Activated T-helper 1 cell treated with anti-CD3 and anti-CD28 coated beads, Interleukin-12 subunit alpha, Interleukin-12 subunit beta, Interleukin-2, Interleukin-4 antibody, amounts not matched to agents 30 ng/mL and 10 ng/mL and 1 ng/mL, durations not matched to agents 14 hours and 24 hours and 36 hours (primary cell): ENCODE measurements at places on chromosomes 12 and 14. TPM values are rescaled to one million over a fixed set of nuclear protein-coding genes. Genes with fewer than 3 reads are reported as not detected.

The ITGB7 gene
- 258 and 266 TPM in 2 replicates for total RNA-seq

DNA sequence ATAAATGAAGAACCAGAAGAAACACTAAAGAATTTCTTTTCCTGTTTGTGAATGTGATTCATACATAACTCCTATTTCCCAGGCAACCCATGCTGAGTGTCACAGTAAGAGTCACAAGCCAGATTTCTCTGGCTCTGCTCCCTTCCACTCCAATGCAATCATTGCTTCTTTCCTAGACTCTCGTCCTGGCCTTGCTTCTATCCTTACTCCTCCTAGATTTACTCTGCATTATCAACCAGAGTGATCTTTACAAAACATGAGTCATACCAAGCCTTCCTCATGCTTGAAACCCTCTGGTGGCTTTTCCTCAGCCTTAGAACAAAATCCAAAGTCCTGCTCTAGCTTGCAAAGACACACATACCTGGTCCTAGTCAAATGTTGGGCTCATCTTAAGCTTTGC, 13.3 kb downstream of the IL22 start:
- DNase-seq, result no peak

The NACA gene
- 942 and 963 TPM in 2 replicates for total RNA-seq

DNA sequence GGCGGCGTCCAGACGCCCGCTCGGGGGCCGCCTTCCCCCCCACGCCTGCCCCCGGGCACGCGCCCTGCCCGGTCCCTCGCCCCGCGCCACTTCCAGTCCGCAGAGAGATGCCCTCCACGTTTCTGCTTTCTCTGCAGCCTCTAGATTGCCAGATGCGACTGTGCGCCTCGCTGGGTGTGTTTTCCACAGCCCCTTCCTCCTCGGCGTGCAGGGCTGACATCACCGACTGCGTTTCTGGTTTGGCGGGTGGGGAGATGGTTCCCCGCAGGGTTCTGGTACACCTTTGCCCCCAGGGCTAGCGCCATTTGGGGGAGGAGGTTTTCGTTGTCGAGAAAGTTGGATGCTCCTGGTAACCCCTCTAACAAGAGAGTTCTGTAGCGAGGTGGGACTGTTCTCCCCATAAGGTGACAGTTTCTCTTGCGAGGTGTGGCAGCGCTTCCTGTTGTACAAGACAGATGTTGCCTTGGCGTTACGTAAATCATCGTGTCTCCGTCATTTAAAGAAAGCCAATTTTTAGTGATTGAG, 1.5 kb downstream of the CALM1 start:
- DNase-seq, result peak; percentile 63

DNA sequence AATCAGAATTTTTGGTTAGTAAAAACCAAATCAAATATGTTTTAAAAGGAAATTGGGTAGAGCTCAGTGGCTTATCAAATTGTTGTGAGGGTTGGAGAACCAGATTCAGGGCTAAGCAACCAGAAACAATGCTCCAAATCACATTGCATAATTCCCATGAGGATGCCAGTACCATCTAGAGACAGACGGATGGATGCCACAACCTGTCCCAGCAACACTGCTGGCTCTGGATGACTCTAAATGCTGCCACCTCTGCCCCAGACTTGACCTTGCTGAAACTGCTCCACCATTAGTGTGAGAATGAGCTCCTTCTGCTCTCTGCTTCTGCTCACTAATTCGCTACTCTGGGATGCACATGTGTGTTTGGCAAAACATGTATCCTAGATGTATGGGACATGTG, 43.9 kb downstream of the FRS2 start:
- DNase-seq, result no peak

DNA sequence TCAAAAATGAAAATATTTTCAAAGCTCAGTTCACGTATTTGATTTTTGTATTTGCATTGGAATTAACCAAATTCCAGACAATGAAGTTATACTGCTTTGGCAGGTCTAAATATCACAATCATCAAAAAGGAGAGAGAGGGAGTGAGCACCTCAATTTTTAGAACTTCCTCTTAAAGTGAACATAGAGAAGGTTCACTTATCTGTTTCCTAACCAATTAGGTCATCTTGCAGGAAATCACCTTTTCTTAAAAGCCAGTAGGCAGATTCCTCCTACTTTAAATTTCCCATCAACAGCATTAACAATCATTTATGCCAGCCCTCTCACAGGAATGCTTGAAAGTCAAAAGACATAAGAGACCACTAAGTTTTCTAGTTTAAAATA, 388.7 kb downstream of the ZFP36L1 start:
- no peak for DNase-seq

DNA sequence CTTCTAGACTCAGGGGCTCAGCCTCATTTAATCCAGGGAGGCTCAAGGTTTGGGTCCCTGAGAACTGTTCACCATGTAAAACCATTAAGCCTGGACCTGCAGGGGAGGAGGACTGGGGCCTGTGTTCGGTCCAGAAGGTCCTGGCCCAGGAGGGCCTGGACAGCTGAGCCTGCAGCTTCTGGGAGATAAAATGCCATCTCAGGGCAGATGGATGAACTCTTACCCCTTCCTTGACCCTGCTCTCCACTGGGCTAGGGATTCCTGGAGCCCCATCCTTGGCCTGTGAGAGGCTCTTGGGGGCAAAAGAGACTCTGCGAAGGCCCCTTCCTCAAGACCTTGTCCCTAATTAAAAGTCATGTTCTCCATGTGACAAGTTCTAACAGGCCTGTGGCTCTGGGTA, 51.2 kb downstream of the PRMT8 start:
- no peak for DNase-seq

- DNase-seq, result no peak
Observed at GRCh38 chr12:6921996-6922946, 5.5 kb upstream of the ATN1 start.

The PALS1 gene
- 5.2 and 5.6 TPM in 2 replicates for total RNA-seq

DNA sequence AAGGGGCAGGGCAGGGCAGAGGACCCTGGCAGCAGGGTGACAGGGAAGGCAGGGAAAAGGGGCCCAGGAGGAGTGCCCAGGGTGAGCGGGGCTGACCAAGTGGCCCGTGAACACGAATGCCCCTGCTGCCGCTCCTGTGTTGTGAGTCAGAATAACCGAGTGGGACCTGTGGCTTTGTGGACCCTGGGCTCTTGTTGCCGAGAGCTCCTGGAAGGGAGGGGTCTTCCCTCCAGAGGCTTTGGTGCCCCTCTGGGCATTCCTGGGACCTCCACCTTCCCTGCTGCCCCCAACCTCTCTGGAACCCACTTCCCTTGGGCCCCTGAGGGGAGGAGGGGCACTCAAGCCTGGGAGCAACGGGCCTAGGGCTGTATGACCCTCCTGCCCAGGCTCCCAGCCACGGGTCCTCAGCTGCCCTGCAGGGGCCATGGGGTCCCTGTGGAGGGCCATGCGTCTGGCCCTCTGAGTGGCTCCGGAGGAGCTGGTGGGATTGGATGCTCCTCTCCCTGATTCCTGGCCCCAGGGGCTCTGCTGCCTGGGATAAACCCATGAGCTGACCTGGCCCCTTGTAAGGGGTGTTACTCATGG, 319.4 kb downstream of the TMEM121 start:
- DNase-seq, result no peak

- DNase-seq, result no peak
Observed at GRCh38 chr14:24372701-24373416, 4.9 kb downstream of the NFATC4 start.

- DNase-seq, result no peak
Observed at GRCh38 chr12:11497995-11498394, 102.6 kb upstream of the PRB2 start.

The BAG5 gene
- total RNA-seq, result 33.8 and 34.1 TPM in 2 replicates

The KRT74 gene
- not detected in 2 replicates for total RNA-seq

The PPFIA2 gene
- total RNA-seq, result not detected in 2 replicates

- no peak for DNase-seq
Observed at GRCh38 chr12:51202718-51203117, 15.1 kb downstream of the POU6F1 start.

The LRFN5 gene
- total RNA-seq, result not detected in 2 replicates

GRCh38 chr14:92841930-92842329, 47.8 kb downstream of the GOLGA5 start:
- DNase-seq, result no peak

The ARL6IP4 gene
- total RNA-seq, result 154 and 155 TPM in 2 replicates

The OR6C6 gene
- not detected in 2 replicates for total RNA-seq

GRCh38 chr14:93009471-93010129, 86.7 kb downstream of the CHGA start:
- no peak for DNase-seq

DNA sequence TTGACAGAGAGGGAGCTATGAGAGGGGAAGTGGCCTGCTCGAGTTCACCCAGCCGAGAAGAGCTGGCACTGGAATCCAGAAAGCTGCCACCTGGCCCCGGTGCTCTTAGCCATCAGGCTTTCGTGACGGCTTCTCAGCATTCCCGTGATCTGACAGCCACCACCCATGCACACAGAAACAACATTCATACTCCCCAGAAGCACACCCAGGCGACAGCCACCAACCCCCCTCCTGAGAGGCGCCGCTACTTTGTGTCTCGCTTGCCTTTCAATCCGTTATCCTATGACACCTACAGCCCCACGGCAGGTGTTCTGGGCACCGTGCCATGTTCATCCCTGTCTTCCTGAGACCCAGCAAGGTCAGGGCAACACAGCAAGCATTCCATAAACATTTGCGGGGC, 31.4 kb downstream of the PSMC1 start:
- no peak for DNase-seq

The SERPINA6 gene
- total RNA-seq, result not detected in 2 replicates

GRCh38 chr14:42378274-42378673, 771.6 kb downstream of the LRFN5 start:
- DNase-seq, result no peak

The ADCY4 gene
- total RNA-seq, result 0.93 and 1.5 TPM in 2 replicates

DNA sequence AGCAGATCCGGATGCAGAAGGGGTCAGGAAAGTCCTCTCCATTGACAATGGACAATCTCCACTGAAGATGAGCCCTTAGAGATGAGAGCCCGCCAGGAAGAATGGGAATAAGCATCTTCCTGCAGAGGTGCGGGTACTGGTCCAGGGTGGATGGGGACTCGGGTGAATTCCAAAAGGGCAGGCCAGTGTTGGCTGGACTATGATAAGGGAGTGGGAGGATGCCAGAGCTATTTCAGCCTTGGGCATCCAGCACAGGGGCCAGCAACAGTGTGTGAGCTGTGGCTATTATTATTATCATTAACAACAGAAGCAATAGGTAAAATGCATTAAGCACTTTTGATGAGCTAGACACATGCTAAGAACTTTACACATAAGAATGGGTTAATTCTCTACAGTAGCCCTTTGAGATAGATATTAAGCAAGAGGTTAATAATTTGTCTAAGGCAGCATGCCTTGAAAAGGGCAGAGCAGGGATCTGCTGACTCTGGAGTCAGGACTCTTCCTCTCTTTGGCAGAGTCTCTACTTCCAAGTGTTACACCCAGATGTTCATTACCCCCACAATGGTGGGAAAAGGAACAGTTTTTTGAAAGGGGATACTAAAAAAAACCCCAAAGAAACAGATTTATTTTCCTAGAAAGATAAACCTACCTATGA, 55.2 kb downstream of the PRICKLE1 start:
- no peak for DNase-seq

DNA sequence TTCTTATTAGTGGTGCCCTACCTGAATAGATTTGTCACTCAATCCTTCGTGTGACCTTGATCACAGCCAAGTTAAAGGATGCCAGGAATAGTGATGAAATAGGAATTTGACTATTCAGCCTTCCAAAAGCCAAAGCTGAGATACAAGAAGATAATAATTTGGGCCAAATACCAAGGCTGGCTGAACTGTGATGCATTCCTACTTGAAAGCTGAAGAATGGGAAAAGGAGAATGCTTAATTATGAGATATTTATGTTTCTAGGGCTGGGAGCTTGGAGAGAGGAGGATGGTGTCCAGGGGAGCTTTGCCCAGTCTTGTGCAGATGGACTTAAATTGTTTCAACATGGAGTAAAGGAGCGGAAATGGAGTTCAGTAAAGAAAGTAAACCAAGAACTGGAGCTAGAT, 5.2 kb downstream of the RNASE7 start:
- DNase-seq, result no peak

GRCh38 chr12:102539651-102540553, 59.5 kb upstream of the IGF1 start:
- no peak for DNase-seq

The ASIC1 gene
- 10.2 and 11.2 TPM in 2 replicates for total RNA-seq

The TMEM19 gene
- 10.6 and 11.3 TPM in 2 replicates for total RNA-seq

- DNase-seq, result no peak
Observed at GRCh38 chr12:1501001-1501400, 93.4 kb downstream of the FBXL14 start.

DNA sequence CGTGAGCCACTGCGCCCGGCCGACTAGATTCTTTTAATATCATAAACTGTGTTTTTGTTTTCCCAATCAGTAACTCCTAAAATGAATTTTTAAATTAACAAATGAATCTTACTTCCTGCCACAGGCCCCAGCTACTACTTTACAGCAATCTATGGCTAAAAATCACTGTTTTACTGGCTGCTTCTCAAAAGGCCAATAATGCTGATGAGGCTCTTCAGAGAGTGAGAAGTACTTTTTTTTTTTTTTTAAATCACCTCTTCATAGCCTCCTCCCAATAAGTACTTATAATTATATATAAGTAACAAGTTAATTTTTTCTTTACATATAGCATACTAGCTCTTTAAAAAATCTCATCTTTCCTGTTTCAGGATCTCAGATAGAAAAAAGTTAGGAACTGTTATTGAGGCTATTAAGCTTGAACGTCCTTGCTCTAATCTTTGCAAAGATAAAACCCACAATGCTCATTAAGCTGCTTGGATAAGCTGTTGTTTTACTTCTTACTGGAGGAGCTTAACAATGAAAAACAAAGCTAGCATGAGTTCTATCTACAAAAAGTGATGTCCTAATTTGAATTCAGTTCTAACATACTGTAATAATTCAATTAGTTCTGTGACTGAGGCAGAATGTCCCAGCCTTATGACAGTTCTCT, 12.8 kb upstream of the WDR20 start:
- no peak for DNase-seq

The C1R gene
- total RNA-seq, result 1.7 and 2.0 TPM in 2 replicates

DNA sequence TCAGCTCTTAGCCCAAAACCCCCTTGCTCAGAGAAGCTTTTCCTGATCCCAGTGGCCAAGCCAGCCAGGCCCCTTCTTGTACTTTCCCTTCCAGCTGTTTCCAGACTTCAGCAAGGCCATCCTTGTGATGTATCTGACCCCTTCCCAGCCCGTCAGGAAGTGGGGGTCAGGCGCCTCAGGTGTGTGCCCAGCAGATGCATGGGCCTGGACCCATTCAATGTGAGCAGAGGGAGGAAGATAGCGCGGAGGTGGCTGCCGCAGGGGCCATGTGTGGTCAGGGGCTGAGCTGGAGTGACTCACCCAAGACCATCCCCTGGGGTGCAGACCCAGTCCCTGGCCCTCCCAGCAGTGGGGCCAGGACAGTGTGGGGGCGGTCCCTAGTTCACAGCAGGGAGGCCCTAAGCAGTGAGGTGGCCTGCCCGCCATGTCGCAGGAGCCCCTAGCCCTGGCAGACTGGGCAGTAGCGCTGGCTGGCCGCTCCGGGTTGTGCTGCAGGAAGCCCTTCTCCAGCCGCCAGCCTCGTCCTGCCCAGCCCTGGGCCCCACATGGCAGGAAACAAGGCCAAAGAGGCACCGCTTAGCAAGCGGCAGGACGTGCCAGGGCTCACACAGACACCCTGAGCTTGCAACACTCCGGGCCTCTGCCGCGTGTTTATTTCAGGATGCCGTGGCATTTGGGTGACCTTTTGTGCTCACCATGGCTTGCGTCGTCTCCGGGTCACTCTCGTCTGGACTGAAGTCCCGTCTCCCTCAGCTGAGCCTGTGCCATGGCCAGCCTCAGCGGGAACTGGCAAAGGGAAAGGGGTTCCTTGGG, 12.0 kb downstream of the ADSS1 start:
- no peak for DNase-seq

- DNase-seq, result peak; percentile 56
Observed at GRCh38 chr12:7959701-7960121, 23.7 kb upstream of the SLC2A3 start.

The SCN8A gene
- 0.15 and 0.26 TPM in 2 replicates for total RNA-seq
